Activated CD8-positive, alpha-beta T cell treated with anti-CD3 and anti-CD28 coated beads for 36 hours (primary cell): ENCODE measurements at places on chromosomes 1 and 21. TPM values are rescaled to one million over a fixed set of nuclear protein-coding genes. Genes with fewer than 3 reads are reported as not detected.
A peak's percentile ranks its signal among the peaks of the same experiment; 100 is the strongest.

HRNR gene
- total RNA-seq = not detected

CFHR3 gene
- not detected for total RNA-seq

- peak; percentile 68 for DNase-seq
Observed at GRCh38 chr1:16012590-16013219, 5.1 kb downstream of the HSPB7 start.

DNA sequence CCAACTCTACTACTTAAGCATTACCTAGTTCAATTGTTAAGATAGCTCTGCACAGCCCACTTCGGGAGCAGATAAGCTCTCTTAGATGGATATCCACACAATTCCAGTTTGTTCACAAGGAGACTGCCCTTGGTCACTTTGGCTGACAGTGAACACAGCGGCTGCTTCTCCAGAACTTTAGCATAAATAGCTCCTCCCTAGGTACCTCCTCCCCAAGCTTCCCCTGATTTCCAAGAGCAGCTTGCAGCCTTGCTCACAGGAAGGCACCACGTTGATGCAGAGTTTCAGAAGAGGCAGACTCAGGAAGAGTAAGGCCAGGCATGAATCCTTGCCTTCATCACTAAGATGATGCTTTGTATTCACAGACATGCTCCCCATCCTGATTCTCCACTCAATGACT, 24.7 kb downstream of the TFF3 start:
- no peak for DNase-seq

DNA sequence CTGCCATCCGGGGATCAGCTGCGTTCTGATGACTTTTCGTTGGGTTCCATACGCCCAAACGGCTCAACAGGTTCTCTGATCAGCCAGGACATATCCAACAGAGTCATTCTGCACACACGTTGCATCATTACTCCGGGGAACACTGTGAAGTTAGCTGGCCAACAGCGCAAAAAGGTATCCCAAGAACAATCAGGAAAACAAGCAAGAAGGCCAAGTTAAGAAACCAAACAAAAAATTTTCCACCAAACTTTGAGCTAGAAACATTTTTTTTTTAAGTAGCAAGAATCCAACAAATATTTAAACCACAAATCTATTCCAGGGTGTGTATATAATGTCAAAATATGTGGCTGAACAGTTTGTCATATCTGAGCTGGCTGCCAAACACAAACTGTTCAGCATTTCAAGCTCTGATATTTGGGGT, 29.2 kb downstream of the NID1 start:
- no peak for DNase-seq
